BJ (cell line): ENCODE measurements at places on chromosomes 7 and 10. TPM values are rescaled to one million over a fixed set of nuclear protein-coding genes. Genes with fewer than 3 reads are reported as not detected.
A peak's percentile ranks its signal among the peaks of the same experiment; 100 is the strongest.

- DNase-seq = peak; percentile 99
These were observed 31.8 kb upstream of the VCL start for GRCh38 chr10:73965890-73966768.

The CHAT gene
- not detected in 2 replicates for polyA plus RNA-seq

- peak; percentile 66 for DNase-seq
These were observed 133.8 kb upstream of the AGR3 start for GRCh38 chr7:17015598-17016031.

DNA sequence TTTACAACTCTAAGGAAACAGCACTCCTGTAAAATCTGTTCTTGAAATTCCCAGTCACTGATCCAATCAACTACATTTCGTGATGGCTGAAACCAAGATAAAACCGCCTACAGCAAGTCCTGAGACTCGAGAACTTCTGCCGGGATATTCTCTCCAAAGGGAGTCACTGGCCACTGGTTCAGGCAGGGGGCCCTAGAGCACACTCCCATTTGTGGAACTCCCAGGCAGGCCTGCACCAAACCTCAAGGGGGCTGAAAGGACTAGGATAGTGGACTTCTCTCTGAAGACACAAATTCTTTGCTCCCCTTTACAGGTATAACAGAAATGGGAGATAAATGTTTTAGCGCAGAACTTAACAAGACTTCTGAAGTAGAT lies 16.3 kb downstream of the CYTH3 start:
- DNase-seq = no peak

- no peak for DNase-seq
These were observed 56.9 kb downstream of the SAMD9 start for GRCh38 chr7:93060865-93061264.

GRCh38 chr7:90858546-90858945 lies 262.4 kb downstream of the CDK14 start:
- DNase-seq = no peak

DNA sequence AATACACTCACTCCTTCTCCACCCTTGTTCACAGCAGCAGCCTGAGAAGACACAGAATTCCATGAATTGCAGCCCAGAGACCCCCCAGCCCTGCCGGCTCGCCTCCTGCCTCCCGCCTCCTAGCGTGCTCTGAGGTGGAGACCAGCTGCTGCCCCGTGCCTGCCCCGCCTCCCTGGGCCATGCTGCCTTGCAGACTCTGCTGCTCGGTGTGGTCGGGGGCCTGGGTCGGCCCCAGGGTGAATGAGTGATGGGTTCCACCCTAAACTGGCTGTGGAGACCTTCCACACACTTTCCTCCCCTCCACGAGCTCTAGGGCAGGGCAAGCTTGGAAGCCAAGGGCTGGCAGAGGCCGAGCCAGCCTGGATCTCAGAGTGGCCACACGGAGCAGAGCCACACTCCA lies 479.3 kb downstream of the DNAJB6 start:
- DNase-seq = no peak

- DNase-seq = no peak
These were observed 18.2 kb upstream of the PPP1R3A start for GRCh38 chr7:113936982-113937381.

DNA sequence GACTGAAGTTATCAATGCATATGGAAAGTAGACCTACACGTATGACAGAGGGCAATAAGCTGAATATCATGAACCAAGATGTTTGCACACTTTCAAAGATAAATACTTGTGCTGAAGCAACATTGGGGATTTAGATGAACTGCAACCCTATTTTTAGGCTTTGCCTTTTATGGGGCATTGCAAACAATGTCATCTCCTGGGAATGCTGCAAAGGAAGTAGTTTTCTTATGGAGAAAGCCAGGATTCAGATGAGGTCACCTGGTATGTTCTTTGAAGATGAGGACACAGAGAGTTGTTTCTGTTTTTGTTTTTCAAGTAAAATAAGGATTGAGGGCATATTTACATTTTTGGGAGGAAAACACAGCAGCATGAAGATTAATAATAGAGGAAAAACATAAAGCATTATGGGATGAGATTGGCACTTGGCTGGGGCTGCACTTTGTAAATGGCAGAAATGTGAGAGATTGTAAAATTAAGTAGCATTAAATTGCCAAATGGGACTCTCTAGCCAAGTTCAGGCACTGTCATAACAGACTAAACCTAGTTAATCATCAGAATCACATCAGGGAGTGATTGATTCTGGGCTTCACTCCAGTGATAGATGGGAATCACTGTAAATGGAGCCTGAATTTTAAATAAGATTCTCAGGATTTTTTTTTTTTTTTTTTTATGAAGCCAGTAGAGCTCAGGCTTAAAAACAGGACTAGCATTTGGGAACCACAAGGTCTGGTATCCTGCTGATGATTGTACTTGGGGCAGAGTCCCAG lies 63.1 kb downstream of the MALRD1 start:
- no peak for DNase-seq

DNA sequence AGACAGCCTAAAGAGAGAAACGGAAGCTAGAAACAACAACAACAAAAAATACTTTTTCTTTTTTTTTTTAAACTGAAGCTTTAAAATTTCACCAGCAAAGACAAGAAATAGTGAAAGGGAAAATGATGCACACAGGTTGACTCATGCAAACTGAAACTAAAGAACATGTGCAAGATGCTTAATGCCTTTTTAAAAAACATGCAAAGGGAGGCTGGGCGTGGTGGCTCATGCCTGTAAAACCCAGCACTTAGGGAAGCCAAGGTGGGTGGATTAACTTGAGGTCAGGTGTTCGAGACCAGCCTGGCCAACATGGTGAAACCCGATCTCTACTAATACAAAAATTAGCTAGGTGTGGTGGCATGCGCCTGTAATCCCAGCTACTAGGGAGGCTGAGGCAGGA lies 15.1 kb upstream of the CUBN start:
- DNase-seq = no peak

- DNase-seq = peak; percentile 25
These were observed 8.2 kb downstream of the LFNG start for GRCh38 chr7:2527505-2528467.

DNA sequence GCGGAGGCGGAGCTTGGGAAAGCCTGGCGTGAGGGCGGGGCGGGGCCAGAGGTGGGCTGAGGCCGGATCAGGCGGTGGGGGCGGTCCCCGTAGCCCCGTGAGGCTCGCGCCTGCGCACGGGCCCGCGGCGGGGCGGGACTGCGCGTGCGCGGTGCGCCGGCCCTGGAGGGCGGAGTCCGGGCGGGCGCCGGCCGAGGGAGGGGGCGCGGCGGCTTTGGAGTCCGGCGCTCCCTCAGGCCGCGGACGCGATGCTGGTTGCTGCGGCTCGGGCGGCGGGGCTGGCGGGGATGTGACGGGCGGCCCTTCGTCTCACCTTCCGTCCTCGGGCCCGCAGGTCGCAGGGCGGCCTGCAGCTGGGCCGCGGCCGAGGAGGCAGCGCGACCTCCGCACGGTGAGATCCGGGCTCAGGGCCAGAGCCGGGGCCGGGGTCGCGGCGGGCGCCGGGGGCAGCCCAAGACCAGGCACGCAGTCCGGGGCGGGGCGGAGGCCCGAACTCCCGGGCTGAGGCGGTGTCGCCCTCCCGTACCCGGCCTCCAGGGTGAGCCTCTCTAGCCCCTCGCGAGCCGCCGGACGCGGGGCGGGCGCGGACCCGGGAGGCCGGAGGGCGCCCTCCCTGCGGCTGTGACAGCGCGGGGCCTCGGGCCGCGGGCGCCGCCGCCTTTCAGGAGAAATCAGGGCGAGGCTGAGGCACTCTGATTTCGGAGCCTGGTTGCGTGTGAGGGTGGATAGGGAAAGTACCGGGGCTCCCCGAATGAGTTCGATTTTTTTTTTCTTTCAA lies at the start of gene CCSER2:
Gene CCSER2 (plus strand): TSS at position 172 of the 778 bp plus-strand sequence. CDS start 42,464 bp downstream, outside the sequence.
- no peak for DNase-seq
